ENCODE measurements at places on chromosomes 4 and X. TPM values are rescaled to one million over a fixed set of nuclear protein-coding genes. Genes with fewer than 3 reads are reported as not detected.

- H3K4me1 ChIP-seq, result no peaks in the 10 kb centered on the region
- no peak overlapping the region for H3K27ac ChIP-seq
- H3K4me3 ChIP-seq, result no peak overlapping the region
- DNase-seq, result no peak
- no peaks in the 10 kb centered on the region for H3K36me3 ChIP-seq
Observed at GRCh38 chrX:112359906-112360305, 277.3 kb upstream of the TRPC5 start.

- no peaks in the 10 kb centered on the region for H3K36me3 ChIP-seq
- no peaks in the 10 kb centered on the region for H3K27me3 ChIP-seq
- no peak overlapping the region for H3K27ac ChIP-seq
- H3K4me1 ChIP-seq, result no peaks in the 10 kb centered on the region
Observed at GRCh38 chr4:18882468-18882867, 860.9 kb upstream of the LCORL start.

DNA sequence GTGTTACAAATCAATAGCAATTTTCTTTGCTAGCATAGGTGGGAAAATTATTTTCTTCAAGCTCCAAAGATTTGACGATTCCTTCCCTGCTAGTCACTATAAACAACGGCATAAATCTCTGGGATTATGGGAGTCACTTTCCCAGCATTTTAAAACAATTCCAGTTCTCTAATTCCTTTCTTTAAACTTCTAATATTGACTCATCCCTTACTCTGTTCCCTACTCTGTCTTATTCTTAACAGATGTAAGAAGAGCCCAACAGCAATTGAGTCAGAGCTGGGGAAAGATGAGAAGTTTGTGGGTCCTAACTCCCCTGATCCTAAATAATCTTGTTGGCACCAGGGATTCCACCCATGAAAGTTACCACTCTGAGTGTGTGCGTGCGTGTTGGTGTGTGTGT lies 47.4 kb upstream of the IL21 start:
- DNase-seq, result no peak
- H3K27me3 ChIP-seq, result no peaks in the 10 kb centered on the region
- no peaks in the 10 kb centered on the region for H3K4me1 ChIP-seq
- no peak overlapping the region for H3K27ac ChIP-seq
- H3K4me3 ChIP-seq, result no peak overlapping the region

DNA sequence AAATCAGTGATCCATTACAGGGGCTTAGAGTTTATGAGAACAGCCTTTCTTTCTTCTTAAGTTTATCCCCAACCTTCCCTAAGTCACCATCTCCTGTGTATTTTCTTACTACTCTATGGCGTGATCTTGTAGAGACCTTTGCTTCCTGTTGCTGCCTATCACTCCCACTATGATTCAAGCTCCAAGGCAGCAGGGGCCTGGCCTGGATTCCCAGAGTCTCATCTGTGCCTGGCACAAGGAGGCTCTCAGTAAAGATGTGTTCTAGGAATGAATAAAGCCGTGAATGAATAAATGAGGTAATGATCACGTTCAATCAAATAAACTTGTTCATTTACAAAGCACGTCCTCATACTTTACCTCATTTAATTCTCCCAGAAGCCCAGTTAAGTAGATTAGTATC lies 45.4 kb downstream of the CC2D2A start:
- DNase-seq, result no peak
- no peak overlapping the region for H3K27ac ChIP-seq
- H3K4me1 ChIP-seq, result no peaks in the 10 kb centered on the region
- H3K4me3 ChIP-seq, result no peak overlapping the region
- no peaks in the 10 kb centered on the region for H3K36me3 ChIP-seq

DNA sequence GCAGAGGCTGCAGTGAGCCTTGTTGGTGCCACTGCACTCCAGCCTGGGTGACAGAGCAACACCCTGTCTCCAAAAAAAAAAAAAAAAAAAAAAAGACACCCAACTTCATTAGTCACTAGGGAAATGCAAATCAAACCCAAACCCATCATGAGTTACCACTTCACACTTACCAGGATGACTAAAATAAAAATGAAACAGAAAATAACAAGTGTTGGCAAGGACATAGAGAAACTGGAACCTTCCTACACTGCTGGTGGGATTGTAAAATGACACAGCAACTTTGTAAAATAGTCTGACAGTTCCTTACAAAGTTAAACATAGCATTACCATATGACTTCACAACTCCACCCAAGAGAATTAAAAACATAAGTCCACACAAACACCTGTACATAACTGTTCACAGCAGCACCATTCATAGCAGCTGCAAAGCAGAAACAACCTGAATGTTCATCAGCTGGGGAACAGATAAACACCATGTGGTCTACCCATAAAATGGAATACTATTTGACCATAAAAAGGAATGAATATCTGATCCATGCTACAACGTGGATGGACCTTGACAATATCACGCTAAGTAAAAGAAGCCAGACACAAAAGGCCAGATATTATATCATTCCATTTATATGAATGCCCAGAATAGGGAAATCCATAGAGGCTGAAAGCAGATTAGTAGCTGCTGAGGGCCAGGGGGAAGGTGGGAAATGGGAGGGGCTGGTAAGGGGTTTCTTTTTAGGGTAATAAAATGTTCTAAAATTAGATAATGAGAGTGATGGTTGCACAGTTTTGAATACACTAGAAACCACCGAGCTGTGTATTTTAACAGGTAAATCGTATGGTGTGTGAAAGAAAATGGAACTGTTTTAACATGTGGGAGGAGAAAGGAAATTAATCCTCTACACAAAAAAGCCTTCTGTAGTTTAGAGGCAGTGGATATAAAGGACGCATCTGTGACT lies 18.3 kb downstream of the CD99L2 start:
- H3K27me3 ChIP-seq, result no peaks in the 10 kb centered on the region
- H3K4me3 ChIP-seq, result no peak overlapping the region
- DNase-seq, result no peak

- no peak overlapping the region for H3K27ac ChIP-seq
- H3K4me1 ChIP-seq, result no peaks in the 10 kb centered on the region
- no peaks in the 10 kb centered on the region for H3K36me3 ChIP-seq
- DNase-seq, result no peak
- H3K27me3 ChIP-seq, result no peaks in the 10 kb centered on the region
Observed at GRCh38 chr4:41022116-41022515, 192.2 kb downstream of the APBB2 start.

- H3K27me3 ChIP-seq, result no peaks in the 10 kb centered on the region
- H3K36me3 ChIP-seq, result no peaks in the 10 kb centered on the region
- no peaks in the 10 kb centered on the region for H3K4me1 ChIP-seq
- no peak for DNase-seq
- no peak overlapping the region for H3K4me3 ChIP-seq
Observed at GRCh38 chrX:119093991-119094735, 21.4 kb downstream of the CT47C1 start.

- no peaks in the 10 kb centered on the region for H3K4me1 ChIP-seq
- peak overlapping the region; percentile 62 for H3K27ac ChIP-seq
- no peaks in the 10 kb centered on the region for H3K27me3 ChIP-seq
Observed at GRCh38 chr4:26218677-26219605, 101.9 kb upstream of the RBPJ start.

- no peak overlapping the region for H3K4me3 ChIP-seq
- H3K4me1 ChIP-seq, result no peaks in the 10 kb centered on the region
- H3K27ac ChIP-seq, result no peak overlapping the region
- H3K36me3 ChIP-seq, result no peaks in the 10 kb centered on the region
Observed at GRCh38 chrX:151680805-151681204, 14.5 kb upstream of the PRRG3 start.

GRCh38 chr4:148056879-148057278 lies 325.0 kb downstream of the ARHGAP10 start:
- H3K4me1 ChIP-seq, result peaks cover 22% of the 10 kb centered on the region
- H3K36me3 ChIP-seq, result no peaks in the 10 kb centered on the region
- peak; percentile 16 for DNase-seq
- no peaks in the 10 kb centered on the region for H3K27me3 ChIP-seq
- H3K27ac ChIP-seq, result no peak overlapping the region

DNA sequence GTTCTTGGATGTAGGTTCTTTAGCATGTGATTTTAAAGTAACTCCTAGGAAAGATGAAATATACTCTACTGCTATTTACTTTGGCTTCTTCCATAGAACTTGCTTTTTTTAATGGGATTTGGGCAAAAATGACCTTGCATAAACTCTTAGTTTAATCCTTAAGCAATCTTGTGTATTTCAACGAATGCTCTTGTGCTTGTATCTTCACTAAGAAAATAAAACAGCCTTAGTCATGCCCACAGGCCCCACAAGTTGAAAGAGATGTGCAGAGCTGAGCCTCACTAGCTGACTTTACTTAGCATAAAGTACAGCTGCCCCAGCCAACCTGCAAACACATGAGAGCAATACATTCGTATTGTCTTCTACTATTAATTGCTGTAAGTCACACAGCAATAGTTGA lies 1609.2 kb downstream of the STIM2 start:
- no peak overlapping the region for H3K27ac ChIP-seq
- no peaks in the 10 kb centered on the region for H3K36me3 ChIP-seq
- no peak for DNase-seq
- H3K4me3 ChIP-seq, result no peak overlapping the region

DNA sequence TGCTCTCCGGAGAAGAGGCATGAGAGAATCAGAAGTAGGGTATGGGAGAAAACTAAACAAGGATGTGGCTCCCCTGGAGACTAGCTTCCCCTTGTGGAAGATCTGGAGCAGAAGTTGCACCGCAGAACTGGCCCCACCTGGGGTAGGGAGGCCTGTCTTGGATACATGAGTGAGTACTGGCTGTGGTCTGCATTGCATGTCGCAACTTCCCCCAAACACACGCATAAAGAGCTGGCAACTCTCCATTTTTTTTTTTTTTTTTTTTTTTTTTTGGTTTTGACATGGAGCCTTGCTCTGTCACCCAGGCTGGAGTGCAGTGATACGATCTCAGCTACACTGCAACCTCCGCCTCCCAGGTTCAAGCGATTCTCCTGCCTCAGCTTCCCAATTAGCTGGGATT lies 119.9 kb downstream of the EGF start:
- no peaks in the 10 kb centered on the region for H3K27me3 ChIP-seq
- H3K4me3 ChIP-seq, result no peak overlapping the region
- H3K36me3 ChIP-seq, result no peaks in the 10 kb centered on the region
- no peak overlapping the region for H3K27ac ChIP-seq
- no peak for DNase-seq

GRCh38 chrX:15292861-15293260 lies 22.6 kb downstream of the ASB11 start:
- DNase-seq, result no peak
- no peaks in the 10 kb centered on the region for H3K27me3 ChIP-seq
- no peaks in the 10 kb centered on the region for H3K4me1 ChIP-seq
- H3K4me3 ChIP-seq, result no peak overlapping the region
- no peaks in the 10 kb centered on the region for H3K36me3 ChIP-seq

DNA sequence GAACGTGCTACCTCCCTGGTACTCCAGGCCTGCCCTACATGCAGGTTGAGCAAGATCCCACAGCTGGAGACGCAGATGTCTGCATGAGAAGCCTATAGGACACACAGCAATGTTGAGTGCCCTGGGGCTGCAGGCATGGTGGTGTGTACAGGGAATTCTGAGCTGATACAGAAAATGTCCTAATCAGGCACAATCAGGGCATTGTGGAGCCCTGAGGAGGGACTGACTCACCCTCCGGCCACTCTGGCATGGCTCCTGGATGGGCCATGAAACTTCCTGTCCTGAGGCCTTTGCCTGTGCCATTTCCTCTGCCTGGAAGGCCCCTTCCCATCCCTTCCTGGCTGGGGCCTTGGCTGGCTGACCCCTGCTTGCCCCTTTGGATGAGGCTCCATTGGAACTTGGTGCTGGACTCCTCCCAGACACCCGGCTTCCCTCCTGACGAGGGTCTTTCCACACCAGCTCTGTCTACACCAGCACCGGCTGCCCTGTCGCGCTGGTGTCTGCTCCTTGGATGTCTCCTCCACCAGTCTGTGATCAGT lies 16.7 kb upstream of the AFAP1 start:
- H3K36me3 ChIP-seq, result no peaks in the 10 kb centered on the region
- H3K4me3 ChIP-seq, result no peak overlapping the region
- peak; percentile 39 for DNase-seq
- H3K27ac ChIP-seq, result no peak overlapping the region

GRCh38 chr4:180794333-180794732 lies 1448.9 kb upstream of the TENM3 start:
- no peaks in the 10 kb centered on the region for H3K27me3 ChIP-seq
- DNase-seq, result no peak
- H3K36me3 ChIP-seq, result no peaks in the 10 kb centered on the region
- H3K27ac ChIP-seq, result no peak overlapping the region
- H3K4me3 ChIP-seq, result no peak overlapping the region
- no peaks in the 10 kb centered on the region for H3K4me1 ChIP-seq

DNA sequence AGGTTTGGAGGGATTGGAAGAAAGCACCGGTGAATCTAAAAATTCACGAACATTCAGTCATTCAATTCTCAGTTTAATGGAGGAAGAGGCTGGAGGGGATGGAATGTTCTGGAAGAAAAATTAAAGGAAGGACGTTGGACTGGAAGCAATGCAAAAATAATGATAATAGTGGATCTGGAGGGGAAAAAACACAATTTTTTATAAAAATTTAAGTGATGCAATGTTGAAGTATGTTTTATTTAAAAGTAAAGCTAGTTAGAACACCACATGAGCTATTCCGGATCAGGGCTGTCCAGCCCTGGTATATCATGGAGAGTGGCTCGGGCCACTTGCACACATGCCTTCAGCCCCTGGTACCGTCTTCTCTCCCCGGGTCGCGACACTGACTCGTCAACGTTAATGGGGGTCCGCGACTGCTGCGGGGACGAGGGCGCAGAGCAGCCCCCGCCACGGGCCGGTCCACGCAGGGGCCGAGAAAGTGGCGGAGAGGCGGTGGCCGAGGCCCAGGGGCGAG lies 204.6 kb downstream of the TENM3 start:
- H3K4me1 ChIP-seq, result no peaks in the 10 kb centered on the region
- peak overlapping the region; percentile 56 for H3K4me3 ChIP-seq
- no peaks in the 10 kb centered on the region for H3K36me3 ChIP-seq
- H3K27ac ChIP-seq, result no peak overlapping the region
- DNase-seq, result no peak
- peaks cover 25% of the 10 kb centered on the region for H3K27me3 ChIP-seq

DNA sequence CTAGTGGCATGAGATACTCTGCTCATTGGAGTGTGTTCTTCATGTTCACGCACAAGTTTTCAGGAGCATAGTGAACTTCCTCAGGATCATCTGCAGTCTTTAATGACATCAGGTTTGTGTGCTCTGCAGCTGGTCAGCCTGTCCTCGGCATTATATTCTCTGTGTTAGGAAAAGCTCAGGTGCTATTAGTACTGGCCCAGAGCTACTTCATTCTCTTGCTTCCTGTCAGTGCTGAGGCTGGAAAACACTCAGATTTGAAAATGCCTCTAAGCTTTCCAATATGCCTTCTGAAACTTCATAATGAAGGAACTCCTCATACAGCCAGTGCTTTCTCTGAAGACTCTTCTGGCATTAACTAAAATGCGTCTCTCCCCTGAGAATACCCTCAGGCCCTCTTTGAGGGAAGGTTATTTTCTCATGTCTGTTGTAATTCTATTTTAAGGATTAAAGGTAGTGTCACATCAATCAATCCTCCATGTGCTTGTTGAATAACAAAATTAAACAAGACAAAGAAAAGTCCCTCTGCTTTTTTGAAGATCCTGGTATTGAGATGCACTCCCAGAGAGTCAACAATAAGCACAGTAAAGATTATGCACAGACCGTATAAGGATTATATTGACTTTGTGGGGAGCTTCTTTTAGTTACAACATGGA lies 666.4 kb downstream of the ADGRL3 start:
- no peak overlapping the region for H3K4me3 ChIP-seq
- no peaks in the 10 kb centered on the region for H3K27me3 ChIP-seq
- no peaks in the 10 kb centered on the region for H3K4me1 ChIP-seq
- no peaks in the 10 kb centered on the region for H3K36me3 ChIP-seq
- H3K27ac ChIP-seq, result no peak overlapping the region
- no peak for DNase-seq

RNF175 gene
- total RNA-seq, result not detected

EDNRA gene
- 0.28 TPM for total RNA-seq

TBC1D14 gene
- 11.6 TPM for total RNA-seq

ADH7 gene
- not detected for total RNA-seq

FTSJ1 gene
- 15.3 TPM for total RNA-seq

ARHGEF6 gene
- 3.2 TPM for total RNA-seq

PLAC8 gene
- 2.4 TPM for total RNA-seq

Measured in pancreas (tissue), 10 donors.